ENCODE measurements at places on chromosomes 4 and X.

DNA sequence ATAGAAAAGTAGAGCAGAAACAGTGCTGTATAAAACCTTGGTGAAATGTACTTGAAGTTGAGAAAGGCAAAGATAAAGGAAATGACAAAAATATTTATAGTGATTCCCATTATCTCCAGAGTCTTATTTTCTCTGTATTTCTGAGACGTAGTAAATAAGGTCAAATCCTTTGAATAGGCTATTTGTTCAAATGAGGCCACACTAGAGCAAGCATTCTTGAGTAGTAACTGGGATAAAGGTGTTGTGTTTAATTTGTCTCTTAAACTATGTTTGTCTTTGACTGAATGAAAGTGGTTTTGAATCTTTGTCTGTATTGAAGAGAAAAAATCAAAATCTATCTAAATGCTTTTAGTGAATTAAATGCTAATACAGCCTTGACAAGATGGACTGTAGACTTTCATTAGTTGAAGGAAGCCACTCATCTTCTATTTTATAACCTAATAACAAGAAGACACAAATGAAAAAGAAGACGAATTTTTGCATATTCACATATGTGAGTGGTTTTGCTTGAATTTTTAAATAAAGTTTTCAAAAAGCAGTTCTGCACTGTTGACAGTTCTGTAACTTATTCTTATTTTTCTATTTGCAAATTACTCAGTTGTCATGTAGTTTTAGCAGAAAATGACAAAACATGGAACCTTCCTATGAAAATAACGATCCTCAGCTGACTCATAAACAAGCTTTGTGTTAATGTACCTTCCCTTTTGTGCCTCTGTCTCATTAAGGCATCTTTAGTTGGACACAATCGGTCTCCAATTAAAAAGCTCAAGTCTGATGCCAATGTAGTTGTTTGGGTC is 94.8 kb upstream of the PCDH18 start:
- DNase-seq: no peak

DNA sequence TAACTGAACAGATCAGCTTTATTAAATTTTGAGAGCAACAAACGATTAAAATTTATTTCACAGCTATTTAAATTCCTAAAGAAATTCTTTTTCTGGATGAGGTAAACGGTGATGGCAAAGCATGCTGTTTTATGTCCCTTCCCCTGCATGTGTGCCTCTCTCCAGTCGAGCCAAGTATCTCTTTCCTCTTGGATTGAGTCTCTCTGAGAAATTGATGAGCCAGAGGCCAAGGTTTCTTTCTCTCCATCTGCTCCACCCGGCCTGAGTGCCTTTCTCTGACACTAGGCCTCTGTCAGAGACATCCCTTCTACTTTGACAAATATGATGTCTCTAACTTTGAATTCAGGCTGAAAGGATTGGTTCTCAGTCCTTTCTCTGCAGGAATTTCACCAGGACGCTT is 42.6 kb upstream of the PARM1 start:
- DNase-seq: no peak

- DNase-seq: no peak
Observed at GRCh38 chrX:70166601-70167590, 10.4 kb upstream of the DGAT2L6 start.

GRCh38 chrX:11757397-11757718 is 679 bp upstream of the MSL3 start:
- no peak for DNase-seq

- DNase-seq: no peak
Observed at GRCh38 chr4:59936566-59936965, 1263.6 kb upstream of the ADGRL3 start.

DNA sequence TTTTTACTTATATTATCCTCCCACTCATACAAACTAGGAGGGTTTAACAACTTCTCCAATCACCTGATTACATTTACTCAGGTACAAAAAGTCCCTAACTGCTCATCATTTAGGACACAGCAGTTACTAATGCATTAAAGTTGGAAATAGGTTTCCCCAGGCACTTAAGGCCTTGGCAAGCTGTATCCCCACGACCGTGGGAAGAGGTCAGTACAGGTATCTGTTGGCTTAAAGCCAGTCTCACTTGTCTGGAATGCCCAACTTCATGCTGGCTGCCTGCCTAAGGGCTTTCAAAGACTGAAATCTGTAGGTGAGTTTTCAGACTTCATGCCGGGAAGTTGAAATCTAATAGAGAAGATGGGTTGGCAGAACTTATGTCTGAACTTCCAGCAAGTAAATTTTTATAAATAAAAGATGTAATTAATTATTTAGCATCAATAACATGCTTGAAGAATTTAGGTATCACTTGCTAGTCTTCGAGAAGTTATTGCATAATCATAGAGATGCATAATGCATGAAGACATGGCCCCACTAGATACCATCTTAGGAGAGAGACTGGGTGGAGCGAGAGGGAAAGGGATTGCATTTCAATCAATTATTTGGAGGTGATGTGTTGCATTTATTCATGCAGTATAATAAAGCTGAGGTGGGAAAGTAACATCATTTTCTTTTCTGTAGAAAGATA is 54.2 kb downstream of the SCD5 start:
- DNase-seq: no peak

GRCh38 chrX:17375637-17376430 is 834 bp downstream of the NHS start:
- peak; percentile 7 for DNase-seq

- no peak for DNase-seq
Observed at GRCh38 chr4:89744914-89745313, 92.0 kb downstream of the SNCA start.

DNA sequence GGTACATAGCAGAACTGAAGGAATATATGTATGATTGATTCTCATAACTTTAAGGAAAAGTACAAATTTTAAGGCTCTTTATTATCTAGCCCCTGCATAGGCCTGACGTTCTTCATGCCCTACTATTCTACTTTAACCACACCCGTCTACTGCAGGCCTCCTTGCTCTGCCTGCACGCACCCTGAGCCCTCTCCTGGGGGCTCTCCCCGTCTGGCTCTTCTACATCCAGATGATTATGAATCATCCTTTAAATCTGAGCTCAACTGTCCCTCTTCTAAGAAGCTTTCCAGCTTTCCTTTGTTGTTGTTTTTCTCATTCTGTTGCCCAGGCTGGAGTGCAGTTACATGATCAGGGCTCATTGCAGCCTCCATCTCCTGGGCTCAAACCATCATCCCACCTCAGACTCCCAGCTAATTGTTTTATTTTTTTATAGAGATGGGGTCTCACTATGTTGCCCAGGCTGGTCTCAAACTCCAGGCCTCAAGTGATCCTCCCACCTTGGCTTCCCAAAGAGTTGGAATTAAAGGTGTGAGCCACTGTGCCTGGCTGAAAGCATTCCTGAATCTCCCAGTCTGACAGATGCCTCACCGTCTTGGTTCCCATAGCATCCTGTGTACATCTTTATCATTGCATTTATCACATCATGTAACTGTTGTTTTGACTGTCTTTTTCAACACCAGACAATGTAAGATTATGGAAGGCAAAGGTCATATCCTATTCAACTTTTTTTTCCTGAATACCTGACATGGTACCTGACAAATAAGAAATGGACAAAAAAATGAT is 89.2 kb downstream of the WDFY3 start:
- DNase-seq: no peak

- no peak for DNase-seq
Observed at GRCh38 chr4:176845636-176846035, 52.9 kb upstream of the VEGFC start.

DNA sequence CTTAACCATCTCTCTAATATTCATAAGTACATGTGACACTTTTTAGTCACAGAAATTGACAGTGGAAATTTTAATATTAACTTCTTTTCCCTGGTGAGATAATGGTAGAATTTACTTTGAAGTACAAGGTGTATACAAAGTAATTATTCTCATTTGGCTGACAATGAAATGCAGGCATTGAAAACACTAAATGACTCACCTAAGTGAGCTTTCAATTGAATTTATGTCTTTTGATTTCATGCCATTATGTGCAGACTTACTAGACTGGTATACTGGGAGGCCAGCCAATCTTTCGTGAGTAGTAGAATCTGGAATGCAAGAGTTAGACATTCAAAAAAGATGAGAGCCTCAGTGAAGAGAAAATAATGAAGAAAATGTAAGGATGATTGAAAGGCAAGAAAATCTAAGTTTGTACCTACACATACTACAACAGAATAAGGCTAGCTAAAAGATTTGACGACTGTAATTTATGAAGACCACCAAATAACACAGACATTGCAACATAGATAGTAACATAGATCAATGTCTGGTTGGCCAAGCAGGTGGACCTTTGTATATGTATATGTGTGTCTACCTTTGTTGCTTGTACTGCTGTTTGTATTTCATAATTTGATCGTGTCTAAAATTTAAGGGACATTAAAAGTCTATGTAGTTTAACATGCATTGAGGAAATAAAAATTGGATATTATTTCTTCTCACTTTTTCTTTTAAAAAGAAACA is 459.7 kb downstream of the IL15 start:
- no peak for DNase-seq

GRCh38 chr4:573122-573892 is 2.8 kb downstream of the TMEM271 start:
- DNase-seq: peak; percentile 88

DNA sequence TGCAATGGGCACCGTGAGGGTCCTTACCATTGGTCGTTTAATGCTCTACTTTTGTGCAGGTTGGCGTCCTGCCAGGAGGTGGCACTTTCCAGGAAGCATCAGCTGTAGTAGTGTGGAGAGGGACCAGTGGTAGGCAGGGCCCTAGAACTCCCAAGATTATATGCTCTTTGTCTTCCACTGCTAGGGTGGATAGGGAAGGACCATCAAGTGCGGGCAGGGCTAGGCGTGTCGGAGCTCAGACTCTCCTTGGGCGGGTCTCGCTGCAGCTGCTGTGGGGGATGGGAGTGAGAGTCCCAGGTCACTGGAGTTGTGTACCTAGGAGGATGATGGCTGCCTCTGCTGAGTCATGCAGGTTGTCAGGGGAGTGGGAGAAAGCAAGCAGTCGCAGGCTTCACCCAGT is 134.7 kb downstream of the KLF8 start:
- DNase-seq: peak; percentile 75

DNA sequence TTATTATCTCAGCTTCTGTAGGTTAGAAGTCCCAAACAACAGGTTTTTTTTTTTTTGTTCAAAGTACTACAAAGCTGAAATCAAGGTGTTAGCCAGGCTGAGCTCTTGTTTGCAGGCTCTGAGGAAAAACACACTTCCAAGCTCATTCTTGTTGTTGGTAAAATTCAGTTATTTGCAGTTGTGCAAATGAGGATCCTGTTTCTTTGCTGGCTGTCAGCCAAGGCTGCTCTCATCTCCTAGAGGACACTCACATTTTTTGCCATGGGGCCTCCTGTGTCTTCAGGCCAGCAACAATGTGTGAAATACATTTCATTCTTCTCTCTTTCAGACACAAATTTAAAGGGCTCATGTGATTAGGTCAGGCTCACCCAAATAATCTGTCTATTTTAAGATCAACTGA is 60.3 kb upstream of the HSD17B10 start:
- DNase-seq: no peak

- no peak for DNase-seq
Observed at GRCh38 chrX:13658602-13659001, 5.7 kb downstream of the TCEANC start.

DNA sequence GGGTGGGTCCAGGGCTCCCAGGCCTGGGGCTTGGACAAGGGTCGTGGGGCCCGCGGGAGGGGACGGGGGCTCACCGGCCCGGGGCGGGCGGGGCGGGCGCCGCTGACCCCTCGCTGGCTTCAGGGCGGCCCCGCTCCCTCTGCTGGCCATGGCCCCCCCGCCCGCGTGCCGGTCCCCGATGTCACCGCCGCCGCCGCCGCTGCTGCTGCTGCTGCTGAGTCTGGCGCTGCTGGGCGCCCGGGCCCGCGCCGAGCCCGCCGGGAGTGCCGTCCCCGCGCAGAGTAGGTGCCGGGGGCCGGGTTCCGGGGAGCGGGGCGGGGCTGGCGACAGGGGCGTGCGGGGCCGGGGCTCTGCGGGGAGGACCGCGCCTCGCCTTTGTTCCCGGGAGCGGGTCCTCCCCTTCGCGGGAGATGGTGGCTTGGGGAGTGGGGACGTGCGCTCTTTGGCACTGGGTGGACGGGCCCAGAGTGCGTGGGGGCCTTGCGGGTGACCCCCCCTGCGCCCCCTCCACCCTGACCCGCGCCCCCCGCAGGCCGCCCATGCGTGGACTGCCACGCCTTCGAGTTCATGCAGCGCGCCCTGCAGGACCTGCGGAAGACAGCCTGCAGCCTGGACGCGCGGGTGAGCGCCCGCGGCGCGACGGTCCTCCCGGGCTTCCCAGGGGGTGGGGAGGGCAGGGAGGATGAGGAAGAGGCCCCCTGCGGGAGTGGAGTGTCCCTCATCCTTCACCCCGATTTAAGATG is 16.8 kb upstream of the NAT8L start:
- DNase-seq: peak; percentile 32

- DNase-seq: no peak
Observed at GRCh38 chrX:106906361-106906760, 3.2 kb upstream of the RIPPLY1 start.

DNA sequence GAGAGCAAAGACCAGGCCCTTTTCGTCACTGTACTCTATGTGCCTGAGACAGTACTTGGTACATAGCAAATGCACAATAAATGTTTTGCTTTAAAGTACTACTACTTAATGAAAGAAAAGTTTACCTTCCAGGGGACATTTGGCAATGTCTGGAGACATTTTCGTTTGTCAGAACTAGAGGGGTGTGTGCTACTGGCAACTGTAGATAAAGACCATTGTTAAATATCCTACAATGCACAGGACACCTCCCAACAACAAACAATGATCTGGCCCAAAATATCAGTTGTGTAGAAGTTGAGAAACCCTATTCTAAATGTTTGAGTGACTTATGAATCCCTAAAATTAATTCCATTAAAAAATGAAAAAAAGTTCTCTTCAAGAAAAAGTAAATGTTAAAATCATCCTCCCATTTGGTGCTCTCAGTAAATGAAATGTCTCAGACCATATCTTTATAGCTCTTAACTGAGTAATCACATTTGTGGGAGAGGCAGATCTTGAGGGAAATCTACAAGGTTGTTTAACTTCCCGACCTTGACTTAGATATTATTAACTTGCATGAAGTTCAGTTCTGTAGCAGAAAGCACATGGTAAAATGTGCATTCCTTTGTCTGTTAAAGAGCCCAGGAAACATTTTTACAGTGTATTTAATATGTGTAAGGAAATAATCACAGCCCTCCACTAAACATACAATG is 18.5 kb downstream of the EGFL6 start:
- DNase-seq: no peak

DNA sequence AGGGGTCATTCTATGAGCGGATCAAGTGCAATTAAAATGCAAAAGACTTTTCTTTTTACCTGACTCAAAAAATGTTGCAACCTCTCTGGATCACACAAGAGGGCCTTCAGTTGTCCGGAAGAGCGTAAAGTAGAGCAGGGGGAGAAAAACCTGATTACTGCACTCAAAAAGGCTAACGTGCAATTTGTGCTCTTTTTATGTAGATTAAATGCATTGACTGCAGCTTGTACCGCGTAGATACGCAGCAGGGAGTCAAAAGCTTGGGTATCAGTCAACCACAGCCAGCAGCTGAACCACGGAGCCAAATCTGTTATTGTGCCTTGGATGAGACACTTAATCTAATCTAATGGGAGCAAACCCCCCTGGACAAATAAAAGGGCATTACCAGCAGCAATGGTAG is 107.3 kb upstream of the RAI2 start:
- no peak for DNase-seq

GRCh38 chrX:44669626-44670025 is 127.0 kb upstream of the FUNDC1 start:
- no peak for DNase-seq
